ENCODE measurements at places on chromosomes 12 and 14.
A peak's percentile ranks its signal among the peaks of the same experiment; 100 is the strongest.

DNA sequence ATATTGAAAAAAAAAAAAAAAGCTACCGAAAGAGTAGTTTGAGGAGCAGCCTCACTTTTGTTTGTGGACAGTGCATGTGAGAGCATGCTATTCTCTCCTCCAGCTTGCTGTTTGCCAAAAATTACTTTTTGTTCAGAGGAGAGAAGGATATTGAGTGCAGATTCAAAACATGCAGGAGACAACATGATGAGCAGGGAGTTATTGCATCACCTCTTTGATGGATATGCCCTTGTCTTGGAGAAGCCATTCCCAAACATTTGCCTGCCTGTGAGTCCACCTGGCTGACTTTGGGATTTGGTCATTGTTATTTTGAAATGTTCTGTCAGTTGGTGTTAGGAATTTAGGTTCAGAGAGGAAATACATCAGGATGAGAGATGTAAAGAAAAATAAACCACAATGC lies 2.4 kb downstream of the C12orf75 start:
- no peak for DNase-seq

DNA sequence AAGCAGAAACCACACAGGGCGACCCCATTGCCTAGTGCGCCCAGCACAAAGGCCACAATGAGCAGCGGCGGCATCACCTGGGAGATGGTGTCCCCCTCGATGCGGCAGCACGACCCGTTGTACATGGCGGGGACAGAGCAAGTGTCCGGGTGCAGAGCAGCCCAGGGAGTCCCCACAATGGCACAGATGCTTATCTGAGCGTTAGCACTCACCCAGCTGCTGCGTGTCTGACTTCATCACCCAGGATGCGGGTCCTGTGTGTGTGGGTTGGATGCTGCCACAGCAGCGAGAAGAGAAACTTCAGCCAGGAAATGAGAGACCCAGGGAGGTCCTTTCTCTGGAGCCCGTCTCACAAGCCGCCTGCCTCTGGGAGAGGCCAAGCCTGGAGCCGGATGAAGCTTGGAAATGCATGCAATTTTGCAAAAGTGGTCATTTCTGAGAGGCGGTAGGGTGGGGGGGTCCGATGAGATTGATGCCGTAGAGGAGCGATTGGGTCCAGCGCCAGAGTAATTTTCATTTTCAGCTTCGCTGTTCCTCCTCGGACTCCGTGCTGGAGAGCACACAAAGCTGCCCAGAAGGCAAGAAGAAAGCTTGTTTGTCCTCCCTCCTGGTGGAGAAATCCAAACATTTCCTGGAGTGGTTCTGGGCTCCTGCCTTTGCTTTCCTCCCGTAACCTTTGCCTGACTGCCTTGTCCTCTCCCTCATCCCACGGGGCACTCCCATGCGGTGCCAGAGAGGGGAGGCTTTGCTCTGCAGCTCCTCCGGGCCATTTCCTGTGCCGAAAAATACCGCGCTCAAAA lies at the start of gene HCAR1:
Gene HCAR1 (minus strand): TSS at position 630 of the 800 bp plus-strand sequence. CDS start 505 bp downstream, at position 125.
- peak; percentile 47 for DNase-seq

DNA sequence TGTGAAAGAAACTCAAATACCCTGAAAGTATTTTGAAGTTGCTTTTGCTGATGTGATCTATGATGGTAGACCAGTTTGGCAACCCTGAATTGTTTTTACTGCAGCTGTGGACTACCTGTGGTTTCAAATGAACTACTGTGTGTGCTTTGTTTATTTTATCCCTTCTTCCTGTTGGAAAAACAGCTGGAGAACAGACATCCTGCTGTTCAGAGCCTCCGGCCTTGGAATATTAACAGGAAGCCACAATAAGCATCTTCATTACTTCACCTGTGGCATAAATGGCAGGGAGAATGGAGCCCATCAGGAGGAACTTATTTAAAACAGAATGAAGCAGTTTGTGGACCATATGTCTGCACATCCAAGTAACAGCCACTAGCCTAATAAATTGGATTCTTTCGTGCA lies 104.8 kb downstream of the DUSP6 start:
- no peak for DNase-seq

DNA sequence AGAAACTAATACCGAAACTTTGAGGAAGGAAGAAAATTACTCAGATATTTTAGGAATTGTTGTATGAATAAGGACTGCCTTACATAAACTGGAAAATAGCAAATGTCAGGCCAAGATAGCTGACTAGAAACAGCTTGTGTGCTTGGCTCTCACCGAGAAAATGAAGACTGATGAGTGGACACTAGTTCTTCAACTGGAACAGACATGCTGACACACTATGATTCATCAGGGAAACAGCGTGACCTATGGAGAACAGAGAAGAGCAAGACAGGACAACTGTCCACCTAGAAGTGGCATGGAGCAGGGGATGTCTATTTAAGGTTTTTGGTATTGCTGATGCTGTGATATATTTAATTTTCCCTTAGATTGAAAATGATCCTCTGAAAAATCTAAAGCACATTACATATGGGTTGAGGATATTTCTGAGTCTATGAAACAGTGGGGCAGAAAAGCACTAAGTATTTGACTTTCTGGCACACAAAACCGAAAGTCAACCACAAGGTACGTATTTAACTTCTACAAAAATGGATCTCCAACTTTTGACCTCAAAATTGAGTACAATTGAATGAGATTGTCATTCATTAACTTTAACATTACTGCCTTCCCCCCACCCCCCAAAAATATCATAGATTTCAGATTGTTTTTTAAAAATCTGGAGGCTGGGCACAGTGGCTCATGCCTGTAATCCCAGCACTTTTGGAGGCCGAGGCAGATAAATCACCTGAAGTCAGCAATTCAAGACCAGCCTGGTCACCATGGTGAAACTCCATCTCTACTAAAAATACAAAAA lies 863.2 kb downstream of the LRFN5 start:
- no peak for DNase-seq

- DNase-seq, result no peak
Measured at GRCh38 chr12:19507823-19508222, 68.5 kb downstream of the AEBP2 start.

DNA sequence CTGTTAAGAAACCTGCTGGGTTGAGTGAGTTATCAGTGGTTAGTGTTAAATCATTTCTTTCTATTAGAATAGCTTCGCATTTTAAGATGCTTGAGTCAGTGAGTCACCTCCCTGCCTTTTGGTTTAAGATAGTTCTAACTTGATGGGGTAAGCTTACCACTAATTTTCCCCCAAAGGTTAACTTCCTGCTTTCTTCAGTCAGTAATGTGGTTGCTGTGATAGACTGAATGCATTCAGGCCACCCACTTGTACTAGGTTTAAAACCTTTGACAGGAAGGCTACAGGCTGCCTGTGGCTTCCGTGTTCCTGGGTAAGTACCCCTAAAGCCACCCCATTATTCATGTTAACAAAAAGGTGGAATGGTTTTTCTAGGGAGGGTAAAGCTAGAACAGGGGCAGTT lies 25.3 kb downstream of the CLEC2A start:
- DNase-seq, result peak; percentile 57

GRCh38 chr12:130280231-130280630 lies 57.5 kb upstream of the PIWIL1 start:
- no peak for DNase-seq

- DNase-seq, result no peak
Measured at GRCh38 chr12:125131958-125132357, 66.7 kb downstream of the AACS start.

DNA sequence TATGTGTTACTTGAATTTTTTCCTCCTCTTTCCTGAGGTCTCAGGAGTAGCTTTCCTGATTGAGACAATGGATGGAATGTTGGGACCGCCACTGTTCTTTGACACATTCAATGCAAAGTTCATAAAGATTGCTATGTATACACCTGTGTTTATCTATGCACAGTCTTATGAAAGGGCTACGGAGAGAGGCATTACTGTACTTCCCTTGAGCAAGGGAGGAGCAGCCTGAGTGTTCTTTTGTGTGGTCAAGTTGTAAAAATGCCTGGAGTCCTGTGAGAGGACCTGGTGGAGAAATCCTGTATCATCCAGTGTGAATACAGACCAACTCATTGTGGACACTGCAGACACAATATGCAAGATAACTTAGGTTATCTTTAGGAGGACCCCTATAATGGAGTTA lies 1.2 kb downstream of the SRGAP1 start:
- DNase-seq, result no peak

DNA sequence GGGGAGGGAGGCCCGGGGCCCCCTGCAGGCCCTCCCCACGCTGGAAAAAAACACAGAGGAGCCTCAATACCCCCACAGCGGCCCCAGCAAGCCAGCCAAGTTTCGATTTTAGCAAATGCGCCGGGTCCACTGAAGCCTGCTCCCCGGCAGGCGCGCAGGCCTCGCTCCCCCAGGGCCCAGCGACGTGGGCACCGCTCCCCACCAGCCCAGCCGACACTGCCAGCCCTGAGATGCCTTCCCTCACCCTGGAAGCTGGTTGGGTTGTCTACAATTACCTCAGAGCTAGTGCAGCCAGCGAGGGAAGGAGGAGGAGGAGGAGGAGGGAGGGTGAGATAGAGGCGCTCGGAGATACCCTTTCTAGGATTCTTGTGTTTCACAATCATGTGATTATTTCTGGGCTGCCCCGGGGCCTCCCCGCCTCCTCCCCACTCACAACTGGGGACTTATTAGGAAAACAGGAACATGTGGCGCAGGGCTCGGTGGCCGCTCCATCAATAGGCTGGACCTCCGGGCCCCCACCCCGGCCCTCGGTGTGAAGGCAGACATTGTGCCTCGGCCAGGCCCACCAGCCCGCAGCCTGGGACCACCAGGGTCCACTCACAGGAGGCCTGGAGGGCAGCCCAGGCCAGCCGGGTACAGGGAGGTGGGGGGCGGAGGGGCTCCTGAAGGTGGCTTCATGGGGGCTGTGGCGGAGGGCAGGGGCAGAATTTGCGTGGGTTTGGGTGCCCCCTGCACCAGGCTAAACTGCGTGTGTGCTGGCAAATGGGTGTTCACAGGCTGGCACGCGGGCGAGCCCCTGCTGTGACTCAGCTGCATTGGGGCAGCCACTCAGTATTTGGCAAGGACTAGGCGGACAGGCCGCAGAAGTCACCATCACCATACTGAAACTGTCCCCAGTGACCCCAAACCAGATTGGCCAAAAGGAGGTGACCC lies 109.9 kb downstream of the NCOR2 start:
- peak; percentile 46 for DNase-seq

- no peak for DNase-seq
Measured at GRCh38 chr12:88433997-88434703, 146.1 kb downstream of the KITLG start.

DNA sequence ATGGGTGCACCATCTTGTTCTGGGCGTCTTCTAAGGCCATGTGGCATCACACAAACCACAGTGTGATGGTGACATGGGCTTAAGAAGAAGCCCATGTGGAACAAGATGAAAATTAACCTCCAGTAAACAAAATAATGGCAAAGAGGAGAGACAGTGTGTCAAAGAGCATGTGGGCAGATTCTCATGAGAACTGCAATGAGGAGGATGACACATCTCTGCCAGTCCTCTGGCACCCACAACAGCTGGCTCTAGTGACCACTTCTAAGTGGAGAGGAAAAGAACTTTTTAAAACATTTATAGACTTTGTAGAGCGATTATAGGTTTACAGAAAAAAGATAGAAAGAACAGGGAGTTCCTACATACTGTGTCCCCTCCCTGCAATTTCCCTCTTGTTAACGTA lies 401.4 kb downstream of the ATP23 start:
- no peak for DNase-seq

DNA sequence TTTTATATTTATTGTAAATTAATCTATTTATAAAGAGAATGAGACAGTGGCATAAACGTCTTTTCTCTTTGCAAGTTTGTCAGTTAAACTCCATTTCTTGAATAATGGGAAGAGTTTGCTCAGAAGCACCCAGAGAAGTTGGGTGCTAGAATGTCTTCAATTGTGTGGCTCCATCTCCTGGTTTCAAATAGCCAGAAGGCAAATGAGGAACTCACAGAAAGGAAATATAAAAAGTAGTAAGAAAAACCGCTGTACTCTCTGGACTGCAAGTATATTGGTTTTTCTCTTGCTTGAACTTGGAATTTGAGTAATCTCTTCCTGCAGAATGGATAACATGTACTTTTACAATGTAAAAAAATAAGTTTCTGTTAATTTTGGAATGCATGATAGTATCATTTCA lies 217.5 kb downstream of the DPY19L2 start:
- DNase-seq, result no peak

- DNase-seq, result no peak
Measured at GRCh38 chr12:587132-588023, 75.9 kb downstream of the NINJ2 start.

DNA sequence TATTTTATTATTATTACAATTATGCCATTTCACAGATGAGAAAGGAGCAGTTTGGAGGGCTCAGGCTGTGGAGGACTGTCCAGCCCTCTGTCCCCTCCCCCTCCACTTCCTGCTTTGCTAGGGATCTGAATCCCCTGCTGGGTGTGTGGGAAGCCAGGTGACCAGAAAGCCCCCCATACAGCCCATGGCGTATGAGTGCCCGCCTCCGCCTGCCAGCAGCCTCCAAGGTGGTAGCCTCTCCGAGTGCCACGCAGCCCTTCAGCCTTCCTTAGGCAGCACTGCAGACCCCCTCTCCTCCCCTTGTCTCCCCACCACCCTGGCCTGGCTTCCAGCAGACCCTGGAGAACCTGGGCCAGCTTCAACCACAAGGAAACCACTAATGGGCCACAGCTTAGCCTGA lies 12.6 kb downstream of the DTX1 start:
- DNase-seq, result no peak

GRCh38 chr12:45674181-45674977 lies 55.1 kb upstream of the ARID2 start:
- no peak for DNase-seq

- DNase-seq, result no peak
Measured at GRCh38 chr14:99388286-99388685, 92.4 kb downstream of the SETD3 start.

DNA sequence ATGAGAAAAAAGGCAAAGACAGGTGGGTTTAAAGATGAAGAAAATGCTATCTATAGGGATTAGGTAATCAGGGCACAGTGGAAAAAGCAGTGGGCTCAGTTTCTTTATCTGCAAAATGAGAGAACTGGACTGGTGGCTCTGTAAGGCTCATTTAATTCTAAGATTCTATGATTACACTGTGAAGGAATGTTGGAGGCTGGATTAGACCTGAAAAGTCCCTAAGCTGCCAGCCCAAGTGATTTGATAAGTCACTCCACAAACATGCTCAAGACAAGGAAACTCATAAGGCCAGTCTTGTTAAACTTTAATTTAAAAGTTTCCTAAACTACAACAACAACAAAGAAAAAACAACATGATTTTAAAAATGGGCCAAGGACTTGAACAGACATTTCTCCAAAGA lies 75.1 kb downstream of the DCAF5 start:
- no peak for DNase-seq

DNA sequence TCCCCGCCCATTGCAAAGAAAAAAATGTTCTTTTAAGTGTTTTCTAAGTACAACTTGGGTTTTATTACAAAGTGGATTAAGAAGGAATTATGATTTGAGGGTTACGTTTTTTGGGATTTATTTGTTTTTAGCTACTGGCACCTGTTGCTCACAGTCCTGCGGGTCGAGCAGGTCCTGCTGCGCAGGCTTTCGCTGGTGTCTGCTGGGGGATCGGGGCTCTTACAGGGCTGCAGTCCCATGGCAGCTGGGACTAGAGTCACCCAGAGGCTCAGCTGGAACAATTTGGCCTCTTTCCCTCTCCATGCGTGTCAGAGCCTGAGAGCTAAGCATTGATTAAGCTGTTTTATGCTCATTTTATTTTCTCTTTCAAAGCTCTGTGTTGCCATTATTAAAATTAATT lies 55.6 kb upstream of the DYNC1H1 start:
- DNase-seq, result no peak

All from CD4-positive, alpha-beta T cell treated with Interleukin-6 for 4 hours (primary cell).